Testis (tissue), 5 donors: ENCODE measurements at places on chromosomes 1 and 21. TPM values are rescaled to one million over a fixed set of nuclear protein-coding genes. Genes with fewer than 3 reads are reported as not detected.

The SPATC1L gene
- polyA plus RNA-seq, result 55.4 TPM

The CYP4A11 gene
- not detected for polyA plus RNA-seq

The CFHR2 gene
- not detected for polyA plus RNA-seq

The FCRL2 gene
- 0.36 TPM for polyA plus RNA-seq

The SFN gene
- 0.41 TPM for polyA plus RNA-seq

The KRTAP6-1 gene
- not detected for polyA plus RNA-seq

The OR6N1 gene
- not detected for polyA plus RNA-seq
